ENCODE measurements at places on chromosomes 1 and 21.

GRCh38 chr21:42557420-42557819, 43.8 kb downstream of the SLC37A1 start:
- DNase-seq: no peak

DNA sequence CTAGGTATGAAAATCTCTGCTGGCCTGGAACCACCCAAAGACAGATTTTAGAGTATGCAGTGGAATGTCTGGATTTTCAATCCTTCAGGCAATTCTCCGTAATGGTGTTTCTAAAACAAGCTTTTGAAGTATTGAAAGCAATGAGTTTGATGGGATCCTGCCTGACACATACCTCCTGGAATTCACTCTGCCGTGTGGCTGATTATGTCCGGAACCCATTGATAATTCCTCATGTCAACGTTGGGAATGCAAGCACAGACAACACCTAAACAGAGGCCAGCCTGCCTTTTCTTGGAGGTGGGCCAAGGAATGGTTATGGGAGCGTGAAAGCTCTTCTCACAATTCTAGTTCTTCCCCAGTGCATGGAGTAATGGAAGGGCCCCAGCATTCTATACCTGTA, 168.9 kb upstream of the HMCN1 start:
- DNase-seq: no peak

DNA sequence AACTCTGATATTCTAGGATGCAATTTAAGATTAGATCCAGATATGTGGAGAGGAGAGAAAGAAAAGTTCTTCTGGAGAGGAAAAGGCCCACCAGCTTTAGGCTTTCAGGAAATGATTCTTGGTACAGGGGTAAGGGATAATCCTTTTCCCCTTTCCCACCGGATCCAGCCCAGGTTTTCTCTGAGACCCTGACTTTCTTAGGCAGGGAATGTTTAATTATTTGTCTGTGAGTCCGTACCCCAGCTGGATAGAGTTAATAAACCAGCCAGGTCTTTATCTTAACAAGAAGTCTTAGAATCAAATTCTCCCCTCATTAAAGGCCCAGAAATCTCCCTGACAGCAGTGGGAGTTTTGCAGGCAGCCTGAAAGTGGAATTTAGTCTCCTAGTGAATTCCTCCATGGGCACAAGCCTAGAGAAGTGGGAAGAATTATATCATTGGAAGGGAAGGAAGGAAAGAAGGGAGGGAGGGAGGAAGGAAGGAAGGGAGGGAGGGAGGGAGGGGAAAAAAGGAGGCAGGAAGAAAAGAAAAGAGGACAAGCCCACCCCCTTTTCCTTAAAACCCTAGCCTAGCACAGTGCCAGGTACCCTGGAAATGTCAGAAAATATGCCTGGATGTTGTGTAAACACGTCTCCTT, 189.0 kb downstream of the PLPP3 start:
- no peak for DNase-seq

DNA sequence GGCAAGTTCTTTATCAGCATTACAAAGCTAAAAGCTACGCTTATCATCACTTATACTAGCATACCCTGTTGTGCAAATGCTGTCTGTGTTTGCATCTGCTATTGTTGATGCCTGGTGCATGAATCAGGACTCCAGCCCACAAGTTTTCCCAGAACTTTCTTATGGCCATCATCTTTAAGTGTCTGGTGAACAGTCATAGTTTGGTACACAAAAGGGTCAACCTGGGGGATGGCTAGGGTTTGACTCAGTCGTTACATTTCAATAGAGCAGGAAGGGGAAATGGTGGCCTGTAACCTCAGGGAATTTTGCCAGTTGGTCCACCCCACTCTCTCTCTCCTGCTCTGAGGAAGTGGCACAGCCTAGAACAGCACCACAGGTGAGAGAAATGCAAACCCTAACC, 35.4 kb downstream of the SELL start:
- DNase-seq: no peak

GRCh38 chr1:53410701-53411100, 48.5 kb upstream of the DMRTB1 start:
- no peak for DNase-seq

DNA sequence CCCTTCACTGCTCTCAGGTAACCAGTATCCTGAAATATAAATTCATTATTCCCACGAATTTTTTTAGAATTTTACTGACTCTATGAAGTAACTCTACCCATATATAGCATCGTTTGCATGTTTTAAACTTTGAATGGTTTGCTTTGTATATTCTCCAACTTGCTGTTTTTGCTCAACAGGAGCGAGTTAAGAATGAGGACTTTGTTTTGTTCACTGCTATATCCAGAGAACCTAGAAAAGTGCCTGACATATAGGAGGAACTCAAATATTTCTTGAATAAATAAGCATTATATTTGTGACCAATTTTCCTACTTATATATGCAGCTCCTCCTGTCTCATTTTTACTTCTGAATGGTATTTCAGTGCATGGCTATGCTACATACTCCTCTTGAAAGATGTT, 43.4 kb downstream of the NUF2 start:
- DNase-seq: no peak

DNA sequence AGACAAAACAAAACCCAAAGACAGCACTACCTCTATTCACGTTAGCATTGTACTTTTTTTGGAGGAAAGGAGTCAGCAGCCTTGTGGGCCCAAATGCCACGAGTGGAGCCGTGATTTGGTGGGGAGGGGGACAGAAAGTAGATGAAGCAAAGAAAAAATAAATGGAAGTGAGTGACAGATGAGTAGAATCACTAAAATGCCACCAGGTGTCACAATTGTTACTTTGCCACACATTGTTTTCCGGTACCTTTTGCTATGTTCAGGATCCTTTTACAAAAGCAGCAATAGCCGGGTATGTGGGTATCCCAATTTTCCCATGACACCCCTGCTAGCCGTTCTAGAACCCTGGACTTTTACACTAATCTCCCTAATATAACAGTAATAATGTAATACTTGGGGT, 85.0 kb upstream of the AK4 start:
- no peak for DNase-seq
